ENCODE measurements at places on chromosomes 2 and 18.

DNA sequence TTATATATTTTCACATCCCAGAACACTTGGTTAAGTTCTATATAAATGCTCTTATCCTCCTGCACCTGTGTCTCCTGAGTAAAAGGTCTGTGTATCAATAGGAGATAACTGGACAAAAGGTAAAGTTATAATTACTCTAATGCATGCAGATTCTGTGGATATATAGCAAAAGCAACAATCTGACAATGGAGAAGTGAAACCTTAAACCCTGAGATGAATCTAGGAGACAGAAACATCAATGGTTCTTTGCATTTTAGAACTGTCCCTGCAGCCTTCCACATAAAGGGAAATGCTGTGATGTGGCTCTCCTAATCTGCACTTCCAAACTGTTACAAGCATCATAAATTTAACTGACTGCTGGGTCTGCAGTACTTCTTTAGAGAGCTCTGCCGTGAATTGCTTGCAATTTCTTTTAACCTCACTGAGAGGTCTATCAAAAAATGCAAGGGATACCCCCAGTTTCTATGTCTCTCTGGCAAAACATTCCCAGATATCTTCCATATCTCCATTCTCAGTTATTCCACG is 42.8 kb upstream of the FSIP2 start:
- no peak for DNase-seq

- peak; percentile 84 for DNase-seq
Measured at GRCh38 chr2:55951533-55951932, 28.0 kb upstream of the EFEMP1 start.

DNA sequence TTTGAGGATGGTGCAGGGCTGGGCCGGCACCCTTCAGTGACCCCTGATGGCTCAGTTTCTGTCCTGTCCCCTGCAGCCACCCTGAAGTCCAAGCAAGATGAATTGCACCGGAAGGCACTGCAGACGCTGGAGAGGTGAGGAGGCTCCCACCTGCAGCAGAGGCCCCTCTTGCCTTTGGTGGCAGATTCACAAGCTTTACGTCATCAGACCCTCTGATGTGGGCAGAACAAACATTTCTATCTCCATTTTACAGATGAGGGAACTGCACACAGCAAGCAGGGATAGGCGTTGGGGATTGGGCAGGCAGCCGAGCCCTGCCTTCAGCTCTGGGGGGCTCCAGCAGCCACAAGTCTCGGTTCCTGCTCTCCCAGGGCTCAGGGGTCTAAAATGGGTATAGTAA is 107.7 kb upstream of the MCFD2 start:
- no peak for DNase-seq

DNA sequence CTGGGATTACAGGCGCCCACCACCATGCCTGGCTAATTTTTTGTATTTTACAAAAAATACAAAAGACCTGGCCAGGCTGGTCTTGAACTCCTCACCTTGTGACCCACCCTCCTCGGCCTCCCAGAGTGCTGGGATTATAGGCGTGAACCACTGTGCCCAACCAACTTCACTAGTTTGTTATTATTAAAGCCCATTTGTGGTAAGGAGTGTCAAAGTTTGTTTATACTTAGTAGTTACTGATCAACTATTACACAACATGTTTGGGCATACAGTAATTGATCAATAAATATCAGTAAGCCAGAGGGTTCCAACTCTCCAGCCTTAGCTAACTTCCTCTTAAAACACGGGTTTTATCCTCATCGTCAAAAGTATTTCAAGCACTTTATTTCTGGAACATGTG is 67.5 kb upstream of the ZNG1B start:
- no peak for DNase-seq

DNA sequence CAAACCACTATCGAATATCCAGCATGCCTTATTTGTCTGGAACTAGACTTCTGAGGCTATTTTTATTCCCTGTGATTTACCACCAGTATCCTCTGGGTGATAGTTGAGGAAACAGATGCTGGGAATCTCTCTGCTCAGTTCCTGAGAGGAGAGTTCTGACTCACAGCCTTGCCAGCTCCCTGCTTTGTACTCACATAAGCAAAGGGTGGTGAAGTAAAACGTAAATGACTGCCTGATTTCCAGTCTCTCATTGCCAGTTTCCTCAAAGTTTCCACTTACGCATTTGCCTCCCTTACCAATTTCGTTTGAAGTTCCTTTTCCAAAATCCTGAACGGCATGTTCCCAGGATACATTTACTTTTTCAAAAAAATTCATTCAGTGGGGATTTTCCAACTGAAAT is 69.2 kb upstream of the HNRNPA3 start:
- DNase-seq = no peak

DNA sequence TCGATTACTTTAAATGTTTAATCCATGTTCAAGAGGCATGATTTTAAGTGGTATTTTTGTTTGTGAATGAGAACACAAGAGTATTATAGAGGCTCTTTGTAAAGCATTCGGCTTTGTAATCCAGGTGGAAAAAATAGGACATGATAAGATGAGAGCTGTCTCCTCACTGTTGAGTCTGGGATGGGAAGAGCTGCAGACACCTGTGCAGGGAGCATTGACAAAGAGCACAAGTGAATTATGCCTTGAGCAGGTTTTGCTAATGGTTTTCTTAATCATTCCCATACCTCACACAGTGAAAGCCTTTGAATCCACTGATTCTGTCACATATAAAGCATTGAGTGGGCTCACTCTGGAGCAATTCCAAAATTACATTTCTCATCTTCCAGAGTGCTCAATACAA is 9.6 kb downstream of the COL6A3 start:
- no peak for DNase-seq

DNA sequence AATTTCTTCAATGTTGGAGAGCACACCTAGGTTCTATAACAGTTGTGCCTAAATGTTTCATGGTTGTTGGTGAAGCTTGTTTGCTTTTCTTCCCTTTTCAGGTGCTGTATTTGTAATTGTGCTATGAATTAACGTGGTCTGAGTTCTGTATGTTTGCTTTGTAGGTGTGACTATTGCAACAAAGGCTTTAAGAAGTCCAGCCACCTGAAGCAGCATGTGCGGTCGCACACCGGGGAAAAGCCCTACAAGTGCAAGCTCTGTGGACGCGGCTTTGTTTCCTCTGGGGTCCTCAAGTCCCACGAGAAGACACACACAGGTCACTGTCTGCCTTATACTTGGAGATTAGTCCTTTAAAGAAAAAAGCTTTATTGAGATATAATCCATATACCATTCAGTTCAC is 91.2 kb downstream of the ZNF236 start:
- no peak for DNase-seq

DNA sequence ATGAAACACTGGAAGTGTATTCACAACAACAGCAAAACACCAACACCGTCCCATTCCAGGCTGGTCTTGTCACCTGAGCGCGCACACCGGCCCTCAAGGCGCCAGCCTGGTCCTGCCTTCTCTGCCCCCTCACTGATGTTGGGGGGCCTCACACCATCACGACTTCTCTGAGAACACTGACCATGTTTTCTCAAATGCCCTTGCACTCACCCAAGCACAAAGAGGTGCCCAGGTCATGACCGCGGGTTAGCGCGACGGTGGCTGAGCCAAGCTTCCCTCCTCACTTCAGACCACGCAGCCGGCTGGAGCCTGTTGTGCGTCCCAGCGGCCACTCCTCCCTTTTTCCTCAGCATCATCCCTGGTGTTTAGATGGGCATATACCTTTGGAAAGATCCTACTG is 101.3 kb upstream of the SALL3 start:
- no peak for DNase-seq

GRCh38 chr18:74381621-74382295 is 66.1 kb downstream of the C18orf63 start:
- DNase-seq = no peak

- no peak for DNase-seq
Measured at GRCh38 chr2:163572850-163573249, 163.0 kb downstream of the FIGN start.

GRCh38 chr2:223647258-223647952 is 45.2 kb upstream of the SCG2 start:
- no peak for DNase-seq

DNA sequence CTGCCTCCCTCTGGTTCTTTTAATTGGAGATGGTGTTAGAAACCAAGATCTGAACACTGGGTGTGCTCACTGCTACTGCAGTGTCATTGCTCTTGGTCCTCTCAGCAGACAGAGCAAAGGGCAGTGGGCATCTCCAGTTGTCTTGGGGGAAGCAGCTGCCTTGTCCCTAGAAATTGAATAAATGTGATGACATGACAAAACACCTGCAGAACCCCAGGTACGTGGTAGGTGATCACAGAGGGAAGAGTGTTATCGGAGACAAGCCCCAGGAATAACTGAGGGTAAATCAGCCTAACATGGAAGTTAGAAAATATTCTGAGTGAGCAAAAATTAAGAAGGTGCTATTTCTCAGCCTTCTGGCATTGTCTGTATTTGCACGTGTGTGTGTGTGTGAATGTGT is 311.9 kb upstream of the HDAC4 start:
- no peak for DNase-seq

DNA sequence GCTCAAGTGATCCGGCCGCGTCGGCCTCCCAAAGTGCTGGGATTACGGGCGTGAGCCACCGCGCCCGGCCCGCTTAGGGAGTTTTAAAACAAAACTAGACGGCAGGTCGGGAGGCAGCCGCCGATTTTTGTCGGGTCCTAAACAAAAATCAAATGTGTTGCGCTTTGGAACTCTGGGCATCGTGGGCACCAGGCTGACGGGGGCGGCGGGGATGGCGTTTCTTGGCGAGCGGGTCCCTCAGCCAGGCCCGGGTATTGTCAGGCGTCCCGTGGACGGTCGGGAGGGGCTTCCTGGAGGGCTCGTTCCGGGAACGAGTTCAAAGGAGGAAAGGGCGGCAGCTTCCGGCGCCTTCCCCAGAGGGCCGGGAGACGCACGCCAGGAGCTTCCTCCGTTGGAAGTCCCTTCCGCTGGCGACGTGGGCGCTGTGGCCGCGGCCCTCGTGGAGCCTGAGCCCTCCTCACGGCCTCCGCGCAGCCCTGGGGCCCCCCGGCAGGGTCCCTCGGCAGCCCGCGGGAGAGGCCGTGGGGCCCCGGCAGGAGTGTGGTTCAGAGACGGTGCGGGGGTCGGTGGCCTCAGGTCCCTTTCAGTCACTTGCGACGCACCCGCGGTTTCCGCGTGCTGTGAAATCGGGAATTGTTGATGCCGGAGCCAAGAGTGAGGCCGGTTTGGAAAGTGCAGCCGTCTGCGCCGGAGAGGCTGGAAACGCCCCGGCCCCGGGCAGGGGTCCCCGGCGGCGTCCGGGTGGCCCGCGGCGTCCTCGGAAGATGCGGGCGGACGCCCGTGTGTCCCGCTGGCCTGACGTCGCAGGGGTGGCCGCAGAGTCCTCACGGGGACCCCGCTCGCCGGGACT is 59.3 kb downstream of the EMILIN2 start:
- no peak for DNase-seq

DNA sequence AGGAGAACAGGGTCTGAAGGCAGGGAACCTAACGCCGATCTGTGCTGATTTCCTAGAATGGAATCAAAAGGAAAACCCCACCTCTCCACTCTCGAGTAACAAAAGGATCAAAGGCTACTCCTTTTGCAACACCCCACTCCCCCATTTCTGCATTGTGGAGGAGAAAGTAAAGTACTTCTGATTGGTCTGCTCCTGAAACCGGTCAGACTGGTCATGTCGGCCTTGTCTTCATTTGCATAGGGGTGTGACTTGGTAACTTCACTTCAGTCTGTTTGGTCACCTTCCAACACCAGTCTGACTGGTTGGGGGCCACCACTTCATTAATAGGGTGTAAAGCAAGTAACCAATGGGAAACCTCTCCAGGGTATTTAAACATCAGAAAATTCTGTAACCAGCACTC is 771.9 kb downstream of the ERBB4 start:
- DNase-seq = no peak

DNA sequence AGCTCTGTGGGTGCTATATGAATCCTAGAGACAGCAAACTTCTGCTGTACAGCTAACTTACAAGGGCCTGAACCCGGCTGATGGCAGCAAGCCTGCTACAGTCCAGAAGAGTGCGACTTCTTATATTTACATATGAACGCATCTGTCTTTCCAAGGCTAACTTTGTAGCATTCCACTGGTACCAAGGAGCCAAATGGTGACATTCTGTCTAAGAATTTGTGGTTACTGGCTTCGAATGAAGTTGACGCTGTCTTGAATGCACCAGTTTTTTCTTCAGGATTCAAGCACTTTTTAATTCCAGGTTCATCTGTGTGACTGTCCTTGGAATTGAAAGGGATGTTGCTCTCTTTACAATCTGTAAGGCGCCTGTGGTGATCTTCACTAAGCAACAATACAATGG is 42.4 kb downstream of the THUMPD2 start:
- DNase-seq = no peak

DNA sequence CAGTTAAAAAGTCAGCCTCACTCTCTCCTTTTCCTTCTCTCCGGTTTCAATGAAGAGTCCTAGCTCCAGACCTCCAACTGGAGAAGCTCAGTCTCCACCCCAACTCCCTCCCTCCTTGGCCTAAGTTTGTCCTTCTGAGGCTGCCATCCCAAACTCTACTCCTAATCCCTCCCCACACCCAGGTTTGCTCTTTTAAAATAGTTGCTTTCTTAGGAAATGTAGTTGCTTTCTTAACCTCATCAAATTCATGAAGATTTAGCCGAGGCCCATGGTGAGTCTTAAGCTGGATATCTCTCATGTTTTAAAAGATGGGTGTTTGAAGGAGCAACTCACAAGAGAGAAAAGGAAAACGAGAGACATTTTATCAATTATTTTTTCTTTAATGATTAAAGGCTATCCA is 937 bp upstream of the LANCL1 start:
- no peak for DNase-seq

GRCh38 chr2:180664507-180664906 is 315.9 kb upstream of the UBE2E3 start:
- no peak for DNase-seq

GRCh38 chr2:218129458-218130135 is 3.8 kb downstream of the CXCR2 start:
- DNase-seq = no peak

- no peak for DNase-seq
Measured at GRCh38 chr2:3597567-3597966, 2.7 kb downstream of the COLEC11 start.

DNA sequence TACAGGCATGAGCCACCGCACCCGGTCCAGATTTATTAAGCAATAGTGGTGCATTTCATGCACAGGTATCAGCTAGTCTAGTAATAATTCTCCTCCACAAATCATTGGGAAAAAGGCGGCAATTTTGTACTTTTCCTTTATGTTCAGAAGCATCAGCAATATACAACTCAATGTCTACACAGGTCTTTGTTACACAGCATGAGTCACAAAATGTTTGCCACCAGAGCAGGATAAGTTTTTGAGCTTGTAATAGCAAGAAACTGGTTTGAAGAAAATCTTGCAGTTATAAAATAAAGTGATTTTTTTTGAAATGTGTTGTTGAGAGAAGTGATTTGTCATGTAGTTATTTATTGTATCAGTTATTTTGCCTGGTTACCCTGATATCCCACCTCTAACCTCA is 4.8 kb upstream of the ITPRIPL1 start:
- no peak for DNase-seq

- no peak for DNase-seq
Measured at GRCh38 chr2:236711440-236711839, 141.8 kb downstream of the ACKR3 start.

DNA sequence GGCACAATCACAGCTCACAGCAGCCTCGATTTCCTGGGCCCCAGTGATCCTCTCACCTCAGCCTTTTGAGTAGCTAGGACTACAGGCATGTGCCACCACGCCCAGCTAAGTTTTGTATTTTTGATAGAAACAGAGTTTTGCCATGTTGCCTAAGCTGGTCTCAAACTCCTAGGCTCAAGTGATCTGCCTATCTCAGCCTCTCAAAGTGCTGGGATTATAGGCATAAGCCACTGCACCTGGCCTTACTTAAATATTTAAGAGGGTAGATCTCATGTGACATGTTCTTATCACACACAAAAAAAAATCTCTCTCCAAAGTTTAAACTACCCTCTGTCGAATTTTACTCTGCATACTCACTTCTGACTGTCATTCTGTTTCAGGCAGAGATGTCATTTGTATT is 75.4 kb upstream of the CHRNA1 start:
- peak; percentile 47 for DNase-seq
